ENCODE measurements at places on chromosomes 6 and 20.

GRCh38 chr6:24426729-24427446 lies 24.2 kb downstream of the MRS2 start:
- DNase-seq, result no peak

DNA sequence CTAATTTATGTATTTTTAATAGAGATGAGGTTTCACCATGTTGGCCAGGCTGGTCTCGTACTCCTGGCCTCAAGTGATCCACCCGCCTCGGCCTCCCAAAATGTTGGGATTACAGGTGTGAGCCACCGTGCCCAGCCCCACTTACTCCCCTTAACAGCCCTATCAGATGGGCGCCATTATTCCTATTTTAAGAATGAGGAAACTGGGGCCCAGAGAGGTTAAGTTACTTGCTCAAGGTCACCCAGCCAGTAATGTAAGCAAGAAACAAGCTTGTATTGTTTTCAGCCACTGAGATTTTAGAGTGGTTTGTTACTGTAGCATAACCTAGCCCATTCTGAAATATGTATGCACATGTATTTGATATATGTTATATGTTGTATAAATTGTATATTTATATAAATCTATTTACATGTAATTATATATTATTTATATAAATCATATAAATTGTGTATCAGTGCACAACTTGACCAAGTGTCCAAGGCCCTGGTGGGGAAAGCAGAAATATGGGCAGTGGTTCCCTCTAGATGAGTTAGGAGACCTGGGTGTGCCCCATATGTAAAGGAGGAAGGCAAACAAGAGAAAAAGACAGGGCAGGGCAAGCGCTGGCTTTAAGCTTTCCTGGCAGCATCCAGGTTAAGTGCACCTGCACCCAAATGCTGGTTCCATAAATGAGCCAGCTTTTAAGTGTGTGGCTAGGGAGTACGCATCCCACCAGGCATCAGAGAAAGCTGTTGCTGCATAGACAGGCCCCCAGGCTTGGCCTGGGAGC lies 1.2 kb upstream of the GUCA1A start:
- DNase-seq, result no peak

DNA sequence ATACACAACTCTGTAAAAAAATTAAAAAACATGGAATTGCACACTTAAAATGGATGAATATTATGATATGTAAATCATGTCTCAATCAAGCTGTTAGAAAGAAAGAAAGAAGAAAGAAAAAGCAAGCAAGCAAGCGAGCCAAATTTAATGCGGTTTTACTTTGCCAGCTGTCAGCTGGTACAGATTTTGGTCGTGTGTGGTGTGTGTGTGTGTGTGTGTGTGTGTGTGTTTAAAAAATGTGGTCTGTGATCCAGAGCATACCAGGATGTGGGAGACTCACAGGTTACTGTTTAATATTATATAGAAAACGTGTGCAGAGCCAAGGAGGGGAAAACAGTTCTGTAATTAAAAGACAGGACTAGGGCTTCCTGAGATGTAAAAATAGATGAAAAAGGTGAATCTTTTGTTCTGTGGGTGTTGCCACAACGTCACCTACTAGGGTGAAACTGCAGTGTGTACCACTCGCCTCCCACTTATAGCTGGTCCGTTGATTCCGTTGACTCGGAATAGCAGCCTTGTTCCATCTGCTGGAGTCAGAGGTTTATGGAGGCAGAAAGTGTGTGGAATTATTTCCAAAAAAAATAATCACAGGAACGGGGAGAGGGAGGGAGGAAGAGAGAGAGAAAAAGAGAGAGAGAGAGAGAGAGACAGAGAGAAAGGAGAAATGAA lies 197.7 kb downstream of the BCAS1 start:
- no peak for DNase-seq

DNA sequence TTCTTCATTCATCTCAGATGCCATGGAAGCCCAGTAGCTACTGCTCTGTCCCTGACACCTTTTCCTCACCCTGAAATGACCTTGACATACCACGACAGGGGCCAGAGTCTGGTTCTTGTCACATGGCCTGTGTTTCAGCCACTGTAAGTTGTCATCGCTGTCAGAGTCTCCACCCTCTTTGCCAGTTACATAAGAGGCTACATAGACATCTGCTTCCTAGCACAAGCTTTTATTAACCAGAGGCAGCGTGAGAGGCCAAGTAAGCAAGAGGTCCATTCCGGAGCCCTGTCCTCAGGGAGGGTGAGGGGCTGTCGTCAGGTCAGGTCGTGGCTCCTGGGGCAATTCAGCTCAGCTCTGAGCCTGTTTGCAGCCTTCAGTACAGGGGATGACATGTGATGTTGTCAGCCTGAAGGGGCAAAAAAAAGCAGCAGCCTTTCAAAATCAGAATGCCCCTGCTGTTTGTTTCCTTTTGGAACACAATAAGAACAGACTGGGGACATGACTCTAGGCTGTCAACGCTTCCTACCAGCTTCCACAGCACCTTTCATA lies 146.3 kb downstream of the MTFR2 start:
- no peak for DNase-seq

- DNase-seq, result no peak
Observed at GRCh38 chr6:89284081-89284480, 31.0 kb downstream of the GABRR2 start.

GRCh38 chr20:51492167-51493092 lies 50.1 kb downstream of the NFATC2 start:
- no peak for DNase-seq

DNA sequence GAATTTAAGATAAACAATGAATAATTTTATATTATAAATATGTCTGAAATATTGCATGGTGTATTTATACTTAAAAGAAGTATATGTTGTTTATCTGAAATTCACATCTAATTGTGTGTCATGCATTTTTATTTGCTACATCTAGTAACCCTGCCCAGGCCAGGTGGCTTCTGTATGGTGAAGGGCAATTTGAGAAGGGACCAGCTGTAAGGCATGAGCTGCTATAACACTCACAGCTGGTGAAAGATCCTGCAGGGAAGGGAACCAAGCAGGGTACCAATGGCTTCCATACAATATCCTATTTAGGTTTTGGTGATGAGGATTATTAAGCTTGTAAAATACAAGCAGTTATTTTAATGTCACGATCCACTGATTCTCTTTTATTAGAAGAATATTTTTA lies 921.8 kb upstream of the GJE1 start:
- no peak for DNase-seq

Measured in CD14-positive monocyte (primary cell).